Activated CD8-positive, alpha-beta memory T cell treated with anti-CD3 and anti-CD28 coated beads for 1 hour (primary cell): ENCODE measurements at places on chromosomes 1 and 21.

- DNase-seq, result no peak
Observed at GRCh38 chr1:110477041-110477440, 26.1 kb downstream of the PROK1 start.

- DNase-seq, result no peak
Observed at GRCh38 chr21:43808367-43808766, 19.0 kb downstream of the RRP1 start.

DNA sequence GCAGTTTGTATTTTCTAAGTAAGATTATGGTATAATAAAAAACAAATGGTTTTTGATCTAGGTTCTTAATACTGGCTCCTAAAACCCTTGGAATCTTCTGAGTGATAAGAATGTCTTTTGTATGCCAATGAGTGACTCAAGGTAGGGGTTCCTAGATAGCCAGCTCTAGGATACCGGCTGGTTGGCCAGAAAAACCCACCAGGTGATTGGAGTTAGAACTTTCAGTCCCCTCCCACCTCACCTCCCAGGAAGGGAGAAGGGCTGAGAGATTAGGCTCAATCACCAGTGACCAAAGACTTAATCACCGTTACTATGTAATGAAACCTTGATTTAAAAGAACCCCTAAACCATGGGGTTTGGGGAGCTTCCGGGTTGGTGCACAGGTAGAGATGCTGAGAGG lies 8.7 kb upstream of the BRDT start:
- no peak for DNase-seq

DNA sequence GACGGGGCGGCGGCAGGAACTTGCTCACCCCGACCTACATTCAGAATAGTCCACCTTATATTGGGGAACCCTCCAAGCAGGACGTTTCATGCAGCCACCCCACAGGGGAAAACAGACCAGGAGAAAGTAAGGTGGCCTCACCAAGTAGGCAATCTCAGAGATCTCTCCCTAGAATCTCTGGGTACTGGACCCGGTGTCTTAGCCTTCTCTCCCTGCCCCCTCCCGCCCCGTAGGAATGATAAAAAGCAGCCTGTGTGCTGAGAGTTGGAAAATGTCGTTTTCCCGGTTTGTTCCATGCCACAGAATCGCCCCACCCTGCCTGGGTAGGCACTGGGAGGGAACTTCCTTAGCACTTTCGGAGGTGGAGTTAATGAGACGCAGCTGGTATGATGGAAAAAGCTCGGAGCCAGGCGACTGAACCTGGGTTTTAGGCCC lies 789 bp upstream of the PTPN14 start:
- DNase-seq, result no peak

GRCh38 chr1:3172431-3173380 lies 103.7 kb downstream of the PRDM16 start:
- no peak for DNase-seq

- no peak for DNase-seq
Observed at GRCh38 chr1:66945316-66945715, 20.5 kb downstream of the MIER1 start.

DNA sequence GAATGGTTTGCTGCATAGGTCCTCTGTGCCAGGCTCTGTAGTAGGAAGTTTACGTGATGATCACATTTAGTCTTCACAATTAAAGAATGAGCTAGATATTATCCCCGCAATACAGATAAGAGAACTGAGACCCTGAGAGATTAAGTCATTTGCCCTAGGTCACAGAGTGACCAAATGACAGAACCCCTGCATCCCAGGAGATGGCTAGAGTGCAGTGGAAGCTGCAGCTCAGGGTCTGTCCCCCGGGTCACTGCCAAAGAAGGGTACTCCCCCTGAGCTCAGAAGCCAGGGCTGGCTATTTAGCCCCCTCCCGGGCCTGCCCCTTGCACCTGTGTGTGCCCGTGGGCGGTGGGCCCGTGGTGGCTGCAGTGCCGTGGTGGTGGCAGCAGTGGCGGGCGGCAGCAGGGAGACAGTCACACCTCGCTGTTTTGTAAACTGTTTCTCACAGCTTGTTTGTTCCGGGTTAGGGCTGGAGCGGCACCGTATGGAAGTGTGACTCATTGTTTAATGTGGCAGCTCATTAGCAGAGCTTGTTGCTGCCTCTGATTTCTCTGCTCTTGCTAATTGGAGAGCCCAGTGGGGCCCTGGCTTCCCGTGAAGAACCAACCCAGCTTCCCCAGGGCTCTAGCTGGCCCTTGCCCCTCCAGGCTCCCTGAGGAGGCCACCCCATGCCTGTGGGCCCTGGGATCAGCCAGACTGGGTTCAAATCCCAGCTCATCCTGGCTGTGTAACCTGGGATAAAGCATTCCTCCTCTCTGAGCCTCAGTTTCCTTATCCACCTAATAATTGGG lies 19.3 kb upstream of the FOXO6 start:
- no peak for DNase-seq

DNA sequence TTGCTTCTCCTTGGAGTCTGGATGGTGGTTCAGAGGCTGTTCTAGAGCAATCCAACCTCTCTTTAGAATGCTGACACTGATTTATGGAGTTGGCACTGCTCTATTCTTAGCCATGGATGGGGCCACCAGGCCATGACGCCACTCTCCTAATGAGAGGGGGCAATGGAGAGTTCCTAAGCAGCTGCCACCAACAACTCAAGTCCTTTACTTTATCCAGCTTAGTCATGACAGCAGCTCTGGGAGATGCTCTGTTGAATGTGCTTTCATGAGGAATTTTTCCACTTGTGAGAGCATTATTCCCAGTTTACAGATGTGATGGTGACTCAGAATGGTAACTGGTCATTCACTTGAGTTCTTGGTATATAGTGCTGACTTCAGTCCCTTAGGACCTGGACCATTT lies 366.3 kb downstream of the HHAT start:
- DNase-seq, result no peak

GRCh38 chr1:3618881-3619671 lies 5.7 kb upstream of the TPRG1L start:
- DNase-seq, result peak; percentile 34

GRCh38 chr1:201482755-201483154 lies 13.8 kb upstream of the PHLDA3 start:
- no peak for DNase-seq

DNA sequence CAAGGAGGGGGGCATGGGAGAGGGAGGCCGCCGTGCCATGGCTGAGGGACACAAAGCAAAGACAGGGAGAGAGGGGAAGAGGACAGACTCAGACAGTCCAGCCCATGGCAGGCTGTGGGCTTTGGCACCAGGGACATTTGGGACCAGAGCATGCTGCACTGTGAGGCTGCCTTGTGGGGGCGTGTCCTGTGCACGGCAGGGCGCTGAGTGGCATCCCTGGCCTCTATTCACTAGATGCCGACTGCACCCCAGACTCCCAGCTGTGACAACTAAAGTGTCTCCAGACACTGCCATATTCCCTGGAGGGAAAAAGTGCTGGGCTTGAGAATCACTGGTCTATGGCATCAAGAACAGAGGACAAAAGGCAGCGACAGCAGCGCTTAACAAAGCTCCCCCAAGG lies 18.6 kb upstream of the PRDM15 start:
- DNase-seq, result no peak

DNA sequence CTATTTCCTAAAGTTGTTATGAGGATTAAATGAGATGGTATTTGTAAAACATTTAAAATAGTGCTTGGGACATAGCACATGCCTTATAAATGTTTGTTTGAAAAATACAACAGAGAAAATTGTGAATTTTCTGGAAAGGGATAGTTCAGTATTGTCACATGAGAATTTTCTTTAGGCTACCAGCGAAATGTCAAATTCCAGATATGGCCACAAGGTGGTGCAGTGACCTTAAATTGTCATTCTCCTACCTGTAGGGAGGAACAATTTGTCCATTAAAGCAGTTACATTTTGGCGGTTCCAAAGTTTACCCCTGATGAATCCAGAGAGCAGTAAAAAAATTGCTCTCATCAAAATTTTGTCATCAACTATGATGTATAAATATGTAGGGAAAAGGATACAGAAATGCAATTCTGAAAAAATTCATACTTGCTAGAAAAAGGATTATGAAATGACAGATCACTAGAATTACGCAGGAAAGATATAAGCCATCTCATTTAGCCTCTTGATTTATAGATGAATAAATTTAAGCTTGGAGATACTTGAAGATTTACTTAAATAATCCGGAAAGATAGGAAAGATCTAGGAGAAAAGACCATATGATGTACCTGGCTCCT lies 50.2 kb upstream of the TSHB start:
- peak; percentile 52 for DNase-seq

DNA sequence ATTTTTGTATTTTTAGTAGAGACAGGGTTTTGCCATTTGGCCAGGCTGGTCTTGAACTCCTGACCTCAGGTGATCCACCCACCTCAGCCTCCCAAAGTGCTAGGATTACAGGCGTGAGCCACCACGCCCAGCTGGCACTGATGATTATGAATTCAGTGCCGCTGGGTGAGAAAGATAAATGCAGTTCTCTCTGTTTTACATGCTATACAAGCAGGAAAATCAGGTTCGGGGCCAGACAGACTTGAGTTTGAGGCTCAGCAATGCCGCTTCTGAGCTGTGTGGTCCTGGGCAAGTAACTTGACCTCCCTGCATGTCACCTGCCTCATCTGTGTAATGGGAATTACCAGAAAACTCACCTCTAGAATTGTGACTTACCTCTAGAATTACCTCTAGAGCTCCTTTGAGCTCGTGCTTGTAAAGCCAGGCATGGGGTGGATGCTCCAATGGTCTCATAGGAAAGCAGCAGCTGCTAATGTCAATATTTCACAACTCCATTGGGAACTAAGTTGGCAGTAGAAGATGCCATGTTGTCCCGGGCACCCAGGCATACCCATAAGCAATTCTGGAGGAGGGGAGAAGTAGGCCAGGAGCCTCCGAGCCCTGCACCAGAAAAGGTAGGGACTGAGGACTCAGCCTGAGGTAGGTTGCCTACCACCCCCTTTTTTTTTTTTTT lies 119.8 kb upstream of the SLC25A33 start:
- no peak for DNase-seq
